ENCODE measurements at places on chromosomes 11 and 22.

GRCh38 chr11:2805388-2806056, 80.1 kb downstream of the CDKN1C start:
- no peak for DNase-seq

DNA sequence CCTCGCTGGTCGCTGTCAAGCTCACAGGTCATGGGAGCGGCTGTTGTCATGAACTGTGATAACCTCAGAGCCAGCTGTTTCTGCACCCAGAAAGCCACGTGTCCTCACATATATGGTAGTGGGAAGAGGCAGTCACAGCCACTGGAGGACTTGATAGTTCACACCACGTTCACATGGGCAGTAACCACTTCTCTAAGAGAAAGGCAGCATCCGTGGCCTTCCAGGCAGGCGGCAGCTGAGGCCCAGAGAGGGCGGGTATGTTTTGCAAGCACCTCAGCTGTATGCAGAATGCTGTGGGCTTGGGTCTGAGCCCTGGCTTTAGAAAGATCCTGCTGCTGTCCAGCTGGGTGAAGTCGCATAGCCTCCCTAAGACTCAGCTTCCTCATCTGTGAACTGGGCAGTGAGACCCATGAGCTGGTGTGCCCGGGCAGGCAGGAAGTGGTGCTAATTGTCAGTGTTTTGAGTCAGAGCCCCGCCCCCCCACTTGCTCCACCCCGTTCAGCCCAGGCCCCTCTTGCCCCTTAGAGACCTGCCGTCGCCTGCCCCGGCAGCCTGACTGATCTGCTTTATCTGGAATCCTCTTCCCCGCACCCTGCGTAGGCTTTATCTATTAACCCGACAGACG, 13.3 kb downstream of the TTC38 start:
- peak; percentile 41 for DNase-seq

- DNase-seq: peak; percentile 98
Measured at GRCh38 chr11:94973099-94973968, at the start of the genes CWC15 and KDM4D. TSS of gene CWC15 (minus strand) at chr11:94973556. CDS start at chr11:94972185, 1,371 bp downstream. TSS of gene KDM4D (plus strand) at chr11:94973709. CDS start at chr11:94997373, 23,664 bp downstream.

DNA sequence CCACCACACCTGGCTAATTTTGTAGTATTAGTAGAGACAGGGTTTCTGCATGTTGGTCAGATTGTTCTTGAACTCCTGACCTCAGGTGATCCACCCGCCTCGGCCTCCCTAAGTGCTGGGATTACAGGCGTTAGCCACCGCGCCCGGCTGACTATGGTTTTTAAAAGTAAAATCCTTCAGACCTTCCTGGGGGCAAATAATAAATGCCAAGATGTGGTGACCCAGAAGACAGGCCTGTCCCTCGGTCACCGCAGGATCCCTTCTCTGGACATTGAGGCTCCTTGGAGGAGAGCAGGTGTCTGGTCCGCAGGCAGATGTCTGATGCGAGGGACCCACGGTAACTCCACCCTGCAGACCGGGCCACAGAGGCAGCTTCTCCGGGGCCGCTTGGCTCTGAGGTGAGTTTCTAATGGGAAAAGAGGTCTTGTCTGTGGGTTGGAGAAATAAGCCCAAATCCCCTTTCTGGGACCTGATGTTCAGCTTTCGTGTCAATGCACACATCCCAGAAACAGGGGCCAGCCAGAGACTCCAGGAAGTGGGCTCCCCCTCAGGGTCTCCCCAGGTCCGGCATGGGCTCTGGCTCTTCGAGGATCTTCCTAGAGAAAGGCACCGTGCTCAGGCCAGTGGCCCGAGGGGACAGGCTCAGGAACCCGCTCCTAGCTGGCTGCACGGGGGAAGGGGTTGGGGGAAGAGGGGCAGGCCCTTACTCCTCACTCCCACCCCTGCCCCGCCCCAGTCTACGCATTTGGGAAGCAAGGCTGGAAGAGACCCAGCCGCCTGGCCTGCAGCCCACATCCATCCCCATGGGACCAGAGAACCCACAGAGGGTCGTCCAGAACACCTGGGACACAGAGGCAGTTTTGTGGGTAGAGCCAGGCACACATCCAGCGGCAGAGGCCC, 100.6 kb downstream of the WNT7B start:
- no peak for DNase-seq

DNA sequence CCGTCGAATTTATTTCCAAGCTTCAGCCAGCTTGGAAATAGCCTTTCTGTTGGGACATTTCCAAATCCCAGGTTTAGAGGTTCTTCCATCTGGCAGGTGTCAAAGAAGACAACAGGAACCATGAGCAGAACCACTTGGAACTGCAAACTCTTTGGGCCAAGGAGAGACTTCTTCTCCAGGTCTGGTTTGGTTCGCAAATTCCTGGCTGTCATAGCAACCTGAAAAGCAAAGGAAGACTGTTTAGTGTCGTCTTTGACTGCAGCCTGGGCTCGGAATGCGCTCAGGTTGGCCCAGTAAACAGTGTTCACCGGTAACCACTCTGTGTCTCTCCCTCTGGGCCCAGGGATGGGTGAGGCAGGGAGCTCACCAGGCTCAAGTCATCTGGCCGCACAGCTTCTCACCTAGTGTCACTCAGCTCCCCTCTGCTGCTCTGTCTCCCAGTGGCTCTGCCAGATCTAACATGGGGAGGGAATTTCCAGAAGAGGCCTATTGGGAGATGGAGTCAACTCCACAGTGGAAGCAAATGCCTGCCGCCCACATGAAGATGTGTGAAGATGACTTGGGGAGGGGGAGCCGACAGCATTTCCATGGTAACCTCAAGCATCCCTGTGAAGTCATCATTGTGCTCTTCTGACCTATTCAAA, 11.9 kb upstream of the CLMP start:
- no peak for DNase-seq

DNA sequence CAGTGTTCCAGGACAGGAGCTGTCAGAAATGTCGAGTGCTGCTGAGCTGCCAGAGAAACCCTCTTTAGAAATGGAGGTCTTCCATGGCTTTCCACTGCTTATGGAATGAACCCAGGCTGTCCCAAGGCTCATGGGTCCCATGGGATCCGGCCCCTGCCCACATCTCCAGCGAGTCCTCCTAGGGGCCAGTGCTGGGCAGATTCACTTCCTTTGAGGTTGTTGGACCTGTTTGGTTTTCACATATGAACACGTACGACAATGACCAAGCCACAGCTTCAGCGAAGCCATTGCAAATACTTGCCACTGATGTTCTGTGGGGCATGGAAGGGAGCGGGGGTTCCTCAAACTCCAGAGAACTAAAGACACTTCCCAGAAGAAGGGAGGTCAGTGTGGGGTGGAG, 483.3 kb downstream of the TBC1D22A start:
- DNase-seq: no peak

DNA sequence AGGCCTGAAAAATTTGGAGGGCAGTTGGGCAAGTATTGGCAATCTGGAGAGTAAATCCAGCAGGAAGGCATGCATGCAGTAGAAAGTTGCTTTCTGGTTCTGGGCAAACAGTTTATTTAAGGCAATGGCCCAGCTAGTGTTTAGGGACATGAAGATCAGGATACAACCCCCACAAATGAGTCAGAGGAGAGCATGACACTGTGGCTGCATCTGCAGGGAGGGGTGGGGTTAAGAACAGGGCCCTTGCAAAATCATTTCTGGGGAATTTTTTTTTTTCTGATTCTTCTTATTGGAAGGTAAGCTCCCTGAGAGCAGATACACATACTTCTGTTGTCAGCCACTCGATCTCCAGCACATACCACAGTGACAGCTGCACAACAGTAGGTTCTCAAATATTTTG, 61.1 kb downstream of the FDX1 start:
- no peak for DNase-seq

DNA sequence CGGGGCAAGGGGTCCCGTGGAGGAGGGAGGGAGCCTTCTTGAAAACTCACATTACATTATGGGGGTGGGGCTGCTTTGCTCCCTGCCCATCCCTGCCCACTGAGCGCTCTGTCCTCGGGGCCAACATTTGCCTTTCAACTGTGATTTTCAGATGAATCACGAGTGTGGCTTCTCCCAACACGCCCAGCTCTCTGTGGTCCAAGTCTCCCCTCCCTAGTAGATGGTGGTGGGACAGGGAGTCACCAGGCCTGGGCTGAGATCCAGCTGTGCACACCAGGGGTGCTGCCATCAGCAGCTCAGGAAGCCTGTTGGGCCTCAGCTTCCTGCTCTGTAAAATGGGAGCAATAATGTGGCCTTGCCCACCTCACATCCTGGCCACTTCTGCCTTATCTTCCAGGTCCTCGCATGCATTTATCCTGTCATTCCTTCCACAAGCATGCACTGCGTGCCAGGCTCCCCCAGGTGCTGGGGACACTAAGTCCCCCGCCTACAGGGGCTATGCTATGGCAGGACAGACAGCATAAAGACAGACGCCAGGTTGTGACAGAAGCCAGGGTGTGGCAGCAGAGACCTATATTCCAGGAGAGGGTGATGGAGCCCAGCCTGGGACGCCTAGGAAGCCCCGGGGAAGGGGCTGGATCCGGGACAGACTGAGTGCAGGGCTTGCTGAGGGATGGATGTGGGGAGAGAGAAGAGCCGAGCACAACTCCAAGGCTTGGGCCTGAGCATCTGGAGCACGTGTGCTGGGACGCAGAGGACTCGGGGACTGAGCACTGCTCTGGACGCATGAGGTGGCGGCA, 30.5 kb downstream of the NFAM1 start:
- no peak for DNase-seq

Measured in midbrain (tissue), 1 donor.